Vein endothelial cell (primary cell): ENCODE measurements at places on chromosomes 6 and 20. TPM values are rescaled to one million over a fixed set of nuclear protein-coding genes. Genes with fewer than 3 reads are reported as not detected.

BFSP1 gene
- total RNA-seq: 3.3 and 4.9 TPM in 2 replicates

C20orf144 gene
- under 0.01 and 0.10 TPM in 2 replicates for total RNA-seq

HLA-DPA1 gene
- 0.33 TPM in 1 of 2 replicates, not detected in the other for total RNA-seq

CENPW gene
- 10.1 and 12.2 TPM in 2 replicates for total RNA-seq

TBX18 gene
- total RNA-seq: 1.6 and 7.5 TPM in 2 replicates

SLPI gene
- total RNA-seq: not detected in 2 replicates

CRISP2 gene
- total RNA-seq: not detected in 2 replicates

KCNQ5 gene
- under 0.01 and 0.10 TPM in 2 replicates for total RNA-seq

DEFB126 gene
- not detected in 2 replicates for total RNA-seq

OVOL2 gene
- total RNA-seq: not detected in 2 replicates

ADGRF1 gene
- total RNA-seq: 0.10 TPM in 1 of 2 replicates, not detected in the other

TP53TG5 gene
- total RNA-seq: not detected in 2 replicates

XKR7 gene
- not detected in 2 replicates for total RNA-seq

COL9A3 gene
- 0.19 and 0.65 TPM in 2 replicates for total RNA-seq

PRKN gene
- 0.76 and 1.6 TPM in 2 replicates for total RNA-seq

FAM210B gene
- 52.1 and 54.2 TPM in 2 replicates for total RNA-seq

HLA-E gene
- 435 and 565 TPM in 2 replicates for total RNA-seq

ANGPT4 gene
- total RNA-seq: not detected in 2 replicates

CDC40 gene
- total RNA-seq: 20.9 and 25.7 TPM in 2 replicates

SPATS1 gene
- total RNA-seq: not detected in 2 replicates

PTCRA gene
- total RNA-seq: not detected in 2 replicates

CLPSL1 gene
- total RNA-seq: not detected in 2 replicates

MLIP gene
- 10.1 and 18.7 TPM in 2 replicates for total RNA-seq

PHF1 gene
- 15.5 and 16.0 TPM in 2 replicates for total RNA-seq

ATP6V1G2 gene
- 0.33 and 1.2 TPM in 2 replicates for total RNA-seq

ZNF341 gene
- 1.6 and 2.9 TPM in 2 replicates for total RNA-seq

ASIP gene
- not detected in 2 replicates for total RNA-seq

PNLDC1 gene
- 0.38 TPM in 1 of 2 replicates, not detected in the other for total RNA-seq

OOEP gene
- total RNA-seq: not detected in 2 replicates

WFDC12 gene
- not detected in 2 replicates for total RNA-seq

DEFB124 gene
- not detected in 2 replicates for total RNA-seq

NFATC2 gene
- 6.9 and 8.2 TPM in 2 replicates for total RNA-seq

DLL1 gene
- total RNA-seq: 3.2 and 4.9 TPM in 2 replicates

BPHL gene
- 12.3 and 12.7 TPM in 2 replicates for total RNA-seq

TMEM200A gene
- total RNA-seq: 0.33 and 0.67 TPM in 2 replicates

LTB gene
- total RNA-seq: 3.9 and 4.7 TPM in 2 replicates

TNXB gene
- 2.1 and 4.2 TPM in 2 replicates for total RNA-seq

NCOA6 gene
- total RNA-seq: 9.1 and 10.2 TPM in 2 replicates

MYMX gene
- total RNA-seq: 0.96 and 0.98 TPM in 2 replicates

ENPP5 gene
- total RNA-seq: not detected in 2 replicates

DDO gene
- 0.33 TPM in 1 of 2 replicates, not detected in the other for total RNA-seq

RNASET2 gene
- total RNA-seq: 5.6 and 9.1 TPM in 2 replicates

RHAG gene
- total RNA-seq: not detected in 2 replicates

SRMS gene
- total RNA-seq: not detected in 2 replicates

DOP1A gene
- total RNA-seq: 35.3 and 38.9 TPM in 2 replicates

LRRC73 gene
- 0.19 and 0.65 TPM in 2 replicates for total RNA-seq

SLC22A7 gene
- not detected in 2 replicates for total RNA-seq
